ENCODE measurements at places on chromosomes 5 and 9.

- DNase-seq, result no peak
These were observed 29.4 kb upstream of the ADAMTS2 start for GRCh38 chr5:179374506-179375235.

DNA sequence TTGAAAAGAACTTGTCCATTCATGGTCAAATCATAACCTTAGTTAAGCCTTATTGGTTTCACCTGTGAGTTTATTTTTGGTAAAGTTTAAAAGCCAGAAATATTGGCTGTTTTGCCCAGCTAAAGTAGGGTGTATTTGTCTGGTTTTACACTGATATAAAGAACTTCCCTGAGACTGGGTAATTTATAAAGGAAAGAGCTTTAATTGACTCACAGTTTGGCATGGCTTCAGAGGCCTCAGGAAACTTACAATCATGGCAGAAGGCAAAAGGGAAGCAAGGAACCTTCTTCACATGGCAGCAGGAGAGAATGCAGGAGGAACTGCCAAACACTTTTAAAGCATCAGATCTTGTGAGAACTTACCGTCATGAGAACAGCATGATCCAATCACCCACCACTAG lies 55.3 kb downstream of the JAKMIP2 start:
- DNase-seq, result no peak

DNA sequence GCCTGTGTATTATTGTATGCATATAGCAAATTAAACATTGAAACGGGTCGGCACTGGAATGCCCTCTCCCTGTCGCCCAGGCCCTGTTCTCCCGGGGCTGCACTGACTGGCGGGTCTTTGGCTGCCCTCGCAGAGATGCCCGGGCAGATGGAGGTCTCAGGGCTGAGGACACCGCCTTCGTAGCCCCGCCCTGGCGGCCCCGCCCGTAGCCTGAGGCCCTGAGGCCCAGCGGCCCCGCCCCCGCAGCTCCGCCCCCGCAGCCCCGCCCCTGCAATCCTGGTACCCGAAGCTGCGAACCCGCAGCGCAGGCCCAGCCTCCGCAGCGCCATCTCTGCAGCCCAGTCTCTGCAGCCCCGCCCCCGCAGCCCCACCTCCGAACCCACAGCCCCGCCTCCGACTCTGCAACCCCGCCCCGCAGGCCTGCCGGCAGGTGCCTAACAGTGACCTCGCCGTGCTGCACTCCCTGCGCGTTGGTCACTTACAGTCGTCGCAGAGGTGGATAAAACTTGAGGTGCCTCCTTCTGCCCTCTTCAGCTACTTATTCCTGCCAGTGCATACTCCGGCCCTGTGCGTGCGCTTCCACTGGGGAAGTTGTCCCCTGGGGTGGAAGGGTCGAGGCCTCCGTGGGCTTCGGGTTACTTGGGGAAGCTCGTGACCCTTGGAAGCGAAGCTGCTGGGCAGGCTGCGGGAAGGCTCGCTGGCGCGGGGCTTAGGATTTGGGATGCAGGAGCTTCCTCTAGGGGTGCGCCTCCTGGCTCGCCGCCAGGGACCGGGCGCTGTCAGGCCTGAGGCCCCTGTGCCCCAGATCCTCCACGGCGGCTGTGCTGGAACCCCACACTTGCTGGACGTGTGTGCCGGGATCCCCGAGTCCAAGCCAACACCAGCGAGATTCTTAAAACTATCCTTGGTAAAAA lies 72.3 kb downstream of the ICE1 start:
- DNase-seq, result no peak

- no peak for DNase-seq
These were observed 82.1 kb downstream of the CYFIP2 start for GRCh38 chr5:157348049-157348400.

DNA sequence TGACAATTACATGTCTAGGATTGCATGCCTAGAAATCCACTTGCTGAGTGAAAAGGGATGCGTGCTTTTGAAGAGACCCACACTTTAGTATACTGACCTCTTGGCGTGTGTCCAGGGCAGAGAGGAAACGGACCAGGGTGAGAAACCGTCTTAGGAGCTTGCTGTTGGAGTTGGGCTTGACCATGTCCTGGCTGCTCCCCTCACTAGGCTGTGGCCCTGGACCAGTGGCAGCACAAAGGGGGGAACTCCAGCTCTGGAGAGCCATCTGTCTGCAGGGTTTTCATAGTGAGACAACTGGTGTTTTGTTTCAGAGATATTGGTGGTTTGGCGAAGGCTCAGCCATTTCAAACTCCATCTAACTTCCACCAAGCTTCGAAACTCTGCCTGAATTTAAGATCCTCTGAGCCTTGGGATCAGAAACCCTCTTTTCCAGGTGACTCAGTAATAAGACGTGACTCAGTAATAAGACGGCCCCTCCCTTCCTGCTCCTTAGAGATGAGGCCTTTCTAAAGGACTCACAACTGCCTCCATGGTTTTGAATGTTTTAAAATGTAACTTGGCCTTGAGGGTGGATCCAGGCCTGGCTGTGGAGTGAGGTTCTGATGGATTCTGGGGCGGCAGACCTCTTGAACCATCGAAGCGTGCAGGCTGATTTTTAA lies 165.8 kb downstream of the MELK start:
- DNase-seq, result no peak
